ENCODE measurements at places on chromosomes 12 and 14.

GRCh38 chr14:96156804-96157760, 47.6 kb upstream of the BDKRB2 start:
- no peaks in the 10 kb centered on the region for H3K27me3 ChIP-seq
- no peaks in the 10 kb centered on the region for H3K4me1 ChIP-seq
- no peaks in the 10 kb centered on the region for H3K36me3 ChIP-seq
- H3K4me3 ChIP-seq: no peak overlapping the region

GRCh38 chr12:108371801-108372344, 32.8 kb upstream of the CMKLR1 start:
- H3K4me1 ChIP-seq: peaks cover 5% of the 10 kb centered on the region
- no peaks in the 10 kb centered on the region for H3K36me3 ChIP-seq
- no peak for DNase-seq
- H3K4me3 ChIP-seq: no peak overlapping the region
- no peak overlapping the region for H3K27ac ChIP-seq

GRCh38 chr12:83514372-83514771, 827.7 kb downstream of the TMTC2 start:
- H3K4me3 ChIP-seq: no peak overlapping the region
- H3K27me3 ChIP-seq: no peaks in the 10 kb centered on the region
- H3K4me1 ChIP-seq: no peaks in the 10 kb centered on the region
- H3K27ac ChIP-seq: no peak overlapping the region
- no peak for DNase-seq

- no peak for DNase-seq
- H3K27me3 ChIP-seq: no peaks in the 10 kb centered on the region
- no peak overlapping the region for H3K4me3 ChIP-seq
- no peaks in the 10 kb centered on the region for H3K4me1 ChIP-seq
Measured at GRCh38 chr12:78290606-78291345, 460.1 kb downstream of the NAV3 start.

GRCh38 chr14:57560681-57561080, 67.0 kb upstream of the CCDC198 start:
- H3K27me3 ChIP-seq: no peaks in the 10 kb centered on the region
- no peaks in the 10 kb centered on the region for H3K36me3 ChIP-seq
- H3K4me3 ChIP-seq: no peak overlapping the region
- DNase-seq: no peak
- no peak overlapping the region for H3K27ac ChIP-seq
- H3K4me1 ChIP-seq: no peaks in the 10 kb centered on the region

GRCh38 chr12:124956571-124956970, 32.4 kb downstream of the DHX37 start:
- no peak for DNase-seq
- no peaks in the 10 kb centered on the region for H3K4me1 ChIP-seq
- H3K36me3 ChIP-seq: peaks cover 35% of the 10 kb centered on the region
- no peaks in the 10 kb centered on the region for H3K27me3 ChIP-seq

DNA sequence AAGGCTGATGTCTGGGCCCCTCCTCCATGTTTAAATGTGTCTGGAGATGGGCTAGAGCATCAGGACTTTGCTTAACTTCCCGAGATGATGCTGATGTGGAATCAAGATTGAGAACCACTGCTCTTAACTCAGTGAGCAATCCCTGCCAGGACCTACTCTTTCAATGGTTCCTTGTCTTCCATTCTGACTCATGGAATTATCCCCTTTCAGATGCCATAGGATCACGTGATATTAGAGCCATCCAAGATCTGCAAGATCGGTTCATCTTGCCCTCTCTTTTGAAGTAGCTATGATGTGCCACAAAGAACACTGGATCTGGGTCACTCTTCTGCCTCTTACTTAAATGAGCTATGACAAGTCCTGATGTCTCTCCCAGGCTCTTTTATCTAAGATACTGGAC, 96.8 kb downstream of the EXOC5 start:
- H3K4me1 ChIP-seq: peaks cover 6% of the 10 kb centered on the region
- H3K27me3 ChIP-seq: no peaks in the 10 kb centered on the region
- no peak overlapping the region for H3K27ac ChIP-seq
- no peak overlapping the region for H3K4me3 ChIP-seq
- H3K36me3 ChIP-seq: no peaks in the 10 kb centered on the region
- no peak for DNase-seq

DNA sequence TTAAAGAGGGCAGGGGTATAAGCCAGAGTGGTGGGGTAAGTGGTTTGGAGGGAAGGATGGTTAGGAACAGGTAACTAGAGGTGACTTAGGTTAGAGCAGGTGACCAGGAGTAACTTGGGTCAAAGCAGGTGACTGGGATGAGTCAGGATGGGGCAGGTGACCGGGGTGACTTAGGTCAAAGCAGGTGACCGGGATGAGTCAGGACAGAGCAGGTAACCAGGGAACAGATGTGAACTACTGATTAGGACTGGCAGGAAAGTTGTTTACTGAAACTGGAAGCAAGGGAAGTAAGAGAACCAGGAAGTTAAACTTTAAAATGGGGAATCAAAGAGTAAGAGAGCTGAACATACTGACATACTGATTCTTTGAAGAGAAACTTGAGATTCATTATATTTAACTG, 57.4 kb downstream of the FSCB start:
- DNase-seq: no peak
- H3K4me1 ChIP-seq: no peaks in the 10 kb centered on the region
- no peaks in the 10 kb centered on the region for H3K27me3 ChIP-seq
- H3K27ac ChIP-seq: no peak overlapping the region

Measured in esophagus squamous epithelium (tissue), 5 donors.